ENCODE measurements at places on chromosomes 16 and 17. TPM values are rescaled to one million over a fixed set of nuclear protein-coding genes. Genes with fewer than 3 reads are reported as not detected.

HCRT gene
- not detected for polyA plus RNA-seq

GRCh38 chr16:55492756-55493380, 13.9 kb downstream of the MMP2 start:
- no peak for DNase-seq

CEMP1 gene
- not detected for polyA plus RNA-seq

- DNase-seq, result no peak
These were observed 39.2 kb downstream of the NT5M start for GRCh38 chr17:17342242-17342945.

DNA sequence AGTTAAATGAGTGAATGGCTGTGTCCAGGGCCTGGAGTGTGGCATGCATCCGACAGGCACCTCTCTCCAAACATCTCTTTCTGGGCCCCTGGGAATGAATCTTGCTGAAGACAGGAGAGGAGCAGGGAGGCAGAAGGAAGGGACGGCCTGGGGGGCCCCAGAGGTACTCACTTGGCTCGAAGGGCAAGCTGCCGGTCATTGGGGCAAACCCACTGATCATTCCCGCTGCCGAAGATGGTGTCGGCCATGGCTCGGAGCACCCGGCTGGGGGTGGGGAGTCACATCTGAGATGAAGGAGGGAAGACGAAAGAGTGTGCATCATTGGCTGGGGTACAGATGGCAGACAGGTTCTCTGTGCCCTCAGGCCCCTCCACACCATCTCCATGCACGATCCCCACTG, 25.3 kb downstream of the RPH3AL start:
- DNase-seq, result no peak

- DNase-seq, result peak; percentile 96
These were observed 3.8 kb downstream of the SMARCD2 start for GRCh38 chr17:63838631-63839171.

Measured in fibroblast of lung (primary cell).